ENCODE measurements at places on chromosomes 5 and 9.

- DNase-seq, result no peak
Measured at GRCh38 chr9:137784641-137785513, 92.7 kb upstream of the CACNA1B start.

- DNase-seq, result no peak
Measured at GRCh38 chr9:112065806-112066606, 109.1 kb downstream of the SUSD1 start.

DNA sequence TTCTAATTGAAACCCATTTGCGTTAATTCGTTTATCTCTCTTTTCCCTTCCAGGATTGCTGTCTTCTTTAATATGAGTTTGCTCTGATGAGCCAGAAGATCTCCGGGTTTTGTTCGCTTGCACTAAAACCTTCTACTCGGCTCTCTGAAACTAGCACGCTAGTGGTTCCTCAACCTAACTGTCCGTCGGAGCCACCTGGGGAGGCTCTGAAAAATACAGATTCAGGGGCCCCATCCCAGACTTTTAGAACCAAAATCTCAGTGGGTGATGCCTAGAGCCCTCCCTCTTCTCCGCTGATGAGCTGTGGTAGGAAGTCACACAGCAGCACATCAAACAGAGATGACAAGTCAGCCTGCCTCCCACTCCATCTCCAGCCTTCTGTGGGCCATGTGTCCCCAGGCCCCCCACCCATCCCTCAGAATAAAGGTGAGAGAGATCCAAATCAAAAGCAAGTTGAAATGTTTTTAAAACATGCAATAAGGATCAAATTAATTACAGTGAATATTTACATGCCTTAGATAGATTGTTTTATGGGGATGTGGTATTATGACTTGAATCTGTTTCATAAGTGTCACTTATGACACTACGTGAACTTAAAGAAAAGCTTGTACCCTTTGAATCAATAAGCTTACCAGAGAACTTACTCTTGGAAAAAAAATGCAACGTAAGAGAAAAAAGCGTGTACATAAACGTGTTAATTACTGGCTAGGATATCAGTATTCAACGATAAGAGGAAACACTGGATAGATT lies 16.4 kb downstream of the FCN2 start:
- no peak for DNase-seq

- no peak for DNase-seq
Measured at GRCh38 chr5:82828211-82828610, 249.0 kb downstream of the TMEM167A start.

GRCh38 chr9:135884328-135885035 lies 22.9 kb downstream of the CAMSAP1 start:
- DNase-seq, result no peak

- peak; percentile 8 for DNase-seq
Measured at GRCh38 chr5:164013077-164013670, 507.8 kb downstream of the MAT2B start.

DNA sequence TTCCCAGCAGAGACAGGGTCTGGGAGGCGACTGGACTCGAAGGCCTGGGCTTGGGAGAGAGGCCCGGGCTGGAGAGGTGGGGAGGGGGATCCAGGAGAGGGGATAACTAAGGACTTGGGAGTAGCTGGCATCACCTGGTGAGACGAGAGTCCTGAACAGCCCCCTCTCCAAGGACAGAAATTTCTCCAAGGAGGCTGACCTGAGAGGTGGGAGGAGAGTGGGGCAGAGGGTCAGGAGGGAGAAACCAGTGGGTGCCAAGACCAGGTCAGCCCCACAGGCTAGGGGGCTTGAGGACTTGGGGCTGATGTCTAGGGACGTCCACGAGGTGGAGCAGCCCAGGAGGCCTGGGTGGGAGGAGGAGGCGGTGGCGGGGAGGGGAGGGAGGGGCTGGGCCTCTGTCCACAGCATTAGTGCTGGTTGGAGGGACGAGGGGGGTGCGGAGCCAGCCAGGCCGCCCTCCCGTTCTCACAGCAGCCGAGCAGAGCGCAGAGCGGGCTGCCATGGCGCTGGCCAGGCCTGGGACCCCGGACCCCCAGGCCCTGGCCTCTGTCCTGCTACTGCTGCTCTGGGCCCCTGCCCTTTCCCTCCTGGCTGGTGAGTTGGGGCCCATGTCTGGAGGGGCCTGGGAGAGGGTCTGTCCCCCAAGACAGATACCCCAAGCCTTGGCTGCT lies at the start of gene CRB2:
Gene CRB2, plus strand, starts transcription at position 437 of the 671 bp plus-strand sequence. Its CDS starts 64 bp downstream, at position 501.
- no peak for DNase-seq

DNA sequence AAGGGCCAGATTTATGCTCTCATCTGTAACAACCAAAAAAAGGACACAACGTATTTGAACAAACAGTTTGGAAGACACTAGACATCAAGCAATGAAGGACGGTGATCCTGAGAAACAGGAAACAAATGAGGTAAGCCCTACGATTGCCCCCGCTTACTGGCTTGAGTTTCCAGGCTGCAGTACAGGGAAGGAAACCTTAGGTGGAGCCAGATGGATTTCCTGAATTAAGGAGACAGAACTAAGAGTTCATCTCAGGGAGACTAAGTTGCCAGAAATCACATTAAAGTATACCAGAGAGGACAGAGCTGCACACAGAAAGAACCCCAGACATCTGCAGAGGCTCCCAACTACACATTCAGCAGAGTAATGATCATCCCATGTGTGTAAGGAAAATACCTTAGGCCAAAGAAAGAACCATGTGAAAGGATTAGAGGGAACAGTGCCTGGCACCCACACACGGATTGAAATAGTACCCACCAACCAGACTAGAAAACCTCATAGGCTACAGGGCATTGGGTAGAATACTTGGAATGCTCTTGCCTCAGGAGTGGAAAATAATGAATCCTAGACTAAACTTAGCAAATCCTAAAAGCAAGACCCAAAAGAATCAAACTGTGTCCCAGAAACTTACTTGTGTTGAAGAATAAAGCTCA lies 99.3 kb upstream of the NIPBL start:
- DNase-seq, result no peak

- no peak for DNase-seq
Measured at GRCh38 chr9:132042324-132042723, 37.3 kb downstream of the MED27 start.

DNA sequence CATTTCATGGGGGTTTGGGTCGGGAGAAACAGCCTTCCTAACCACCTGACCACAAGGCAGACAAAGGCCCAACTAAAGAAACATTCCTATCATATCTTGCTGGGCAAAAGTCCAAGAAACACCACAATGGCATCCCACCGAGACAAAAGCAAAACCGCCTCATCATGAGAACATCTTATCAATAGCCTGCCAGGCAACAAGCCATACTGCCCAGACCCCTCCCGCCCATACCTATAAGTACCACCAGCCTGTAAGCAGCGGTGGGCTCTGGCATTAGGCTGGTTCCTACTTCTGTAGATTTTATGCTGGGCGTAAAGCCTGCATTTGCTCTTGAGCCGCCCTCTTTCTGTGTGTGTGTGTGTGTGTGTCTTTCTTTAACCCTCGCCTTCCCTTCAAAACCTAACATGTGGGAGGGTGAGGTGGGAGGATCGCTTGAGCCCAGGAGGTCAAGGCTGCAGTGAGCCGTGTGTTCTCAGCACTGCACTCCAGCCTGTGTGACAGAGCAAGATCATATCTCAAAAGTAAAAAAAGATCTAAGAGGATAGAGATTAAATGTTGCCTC lies 56.9 kb downstream of the PDE6A start:
- DNase-seq, result no peak

DNA sequence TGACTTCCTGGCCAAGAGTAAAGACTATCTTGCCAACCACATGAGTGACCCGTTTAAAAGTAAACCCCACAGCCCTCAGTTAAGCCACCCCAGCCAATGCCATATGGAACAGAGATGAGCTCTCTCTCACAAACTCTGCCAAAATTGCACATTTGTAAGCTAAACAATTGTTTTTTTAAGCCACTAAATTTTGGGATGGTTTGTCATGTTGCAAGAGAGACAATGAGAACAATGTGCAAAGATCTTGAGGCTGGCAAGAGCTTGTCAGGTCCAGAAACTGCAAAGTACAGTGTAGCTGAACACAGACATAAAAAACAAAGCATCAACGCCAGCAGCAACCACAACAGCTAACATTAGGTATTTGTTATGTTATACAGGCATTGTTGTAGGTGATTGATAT lies 27.8 kb downstream of the HOMER1 start:
- DNase-seq, result no peak

DNA sequence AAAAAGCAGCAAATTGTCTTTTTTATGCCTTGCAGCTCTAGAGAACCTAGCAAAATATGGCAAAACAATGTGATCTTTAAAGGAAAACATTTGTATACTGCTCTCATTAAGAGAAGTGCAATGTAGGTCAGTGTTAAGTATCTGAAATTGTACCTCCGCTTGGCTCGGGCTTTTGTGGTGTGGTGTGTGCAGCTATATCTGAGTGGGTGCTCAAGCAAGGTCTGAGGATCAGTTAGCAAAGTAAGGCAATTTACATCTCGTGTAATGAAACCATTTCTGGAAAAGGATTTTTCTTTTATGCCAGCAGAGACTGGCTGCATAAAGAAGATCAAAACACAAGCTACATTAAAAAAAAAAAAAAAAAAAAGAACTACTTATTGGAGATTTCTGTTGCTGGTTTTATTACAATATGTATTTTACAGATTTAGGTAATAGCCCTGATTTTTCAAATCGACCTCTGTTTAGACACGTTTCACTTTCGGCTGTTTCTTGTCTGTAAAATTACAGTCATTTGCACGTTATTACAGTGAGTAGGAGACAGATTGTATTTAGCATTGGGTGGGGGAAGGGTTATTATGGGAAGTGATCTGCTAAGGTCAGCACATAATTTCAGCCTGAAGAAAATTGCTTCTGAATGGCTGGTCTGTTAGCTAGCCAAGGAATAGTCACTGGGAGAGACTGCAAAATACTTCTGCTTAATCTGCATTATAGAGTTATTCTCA lies 7.9 kb upstream of the ZNF608 start:
- no peak for DNase-seq

DNA sequence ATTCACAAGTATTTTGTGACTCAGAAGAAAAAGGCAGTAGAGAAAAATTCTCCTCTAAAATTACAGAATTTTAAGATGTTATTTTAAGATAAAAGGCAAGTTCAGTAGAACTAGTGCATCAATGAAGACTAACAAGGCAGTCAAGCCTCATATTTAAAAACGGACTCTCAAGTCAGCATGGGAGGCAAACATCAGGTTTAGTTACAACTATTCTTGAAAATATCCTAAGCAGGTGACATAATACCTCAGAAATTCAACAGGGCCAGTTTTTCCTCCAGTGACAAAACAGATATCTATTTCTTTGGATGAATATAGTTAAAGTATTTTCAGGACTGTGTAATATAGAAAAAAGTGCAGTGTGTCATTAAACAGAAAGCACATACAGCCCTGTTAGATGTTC lies 194.0 kb upstream of the NMUR2 start:
- no peak for DNase-seq

- no peak for DNase-seq
Measured at GRCh38 chr9:95627802-95628201, 111.0 kb upstream of the PTCH1 start.

DNA sequence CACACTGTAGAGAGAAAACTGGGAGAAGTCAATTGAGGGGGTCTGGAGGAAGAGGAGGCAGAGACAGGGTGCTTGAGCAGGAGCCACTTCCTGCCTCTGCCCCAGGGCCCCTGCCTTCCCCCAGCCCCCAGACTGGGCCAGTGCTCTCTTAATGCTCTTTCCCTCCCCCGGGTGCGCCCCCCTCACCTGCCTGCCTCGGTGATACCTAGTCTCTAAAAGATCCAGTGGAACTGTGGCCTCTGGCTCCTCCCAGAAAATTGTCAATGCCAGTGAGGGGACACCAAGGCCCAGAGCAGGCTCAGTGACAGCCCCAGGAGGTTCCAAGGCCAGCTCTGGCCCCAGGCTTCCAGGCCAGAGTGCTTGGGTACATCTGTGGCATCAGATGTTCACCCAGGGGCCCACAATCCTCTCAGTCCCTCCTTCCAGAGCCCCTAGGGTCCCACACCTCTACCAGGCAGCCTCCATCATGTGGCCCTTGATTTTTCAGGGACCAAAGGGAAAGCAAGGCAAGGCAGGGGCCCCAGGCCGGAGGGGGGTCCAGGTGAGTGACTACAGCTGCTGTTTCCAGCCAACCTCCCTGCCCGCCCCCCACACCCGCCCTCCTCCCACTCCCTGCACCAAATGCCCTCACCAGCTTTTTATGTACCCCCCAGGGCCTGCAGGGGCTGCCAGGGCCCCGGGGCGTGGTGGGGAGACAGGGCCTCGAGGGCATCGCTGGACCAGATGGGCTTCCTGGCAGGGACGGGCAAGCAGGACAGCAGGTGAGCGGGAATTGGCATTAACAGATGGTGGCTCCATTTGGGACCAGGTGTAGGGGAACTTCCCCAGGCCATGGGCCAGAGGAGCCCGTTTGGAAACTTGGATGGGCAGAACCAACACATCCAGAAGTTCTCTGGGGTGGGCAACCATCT lies 33.1 kb upstream of the ORM1 start:
- no peak for DNase-seq

DNA sequence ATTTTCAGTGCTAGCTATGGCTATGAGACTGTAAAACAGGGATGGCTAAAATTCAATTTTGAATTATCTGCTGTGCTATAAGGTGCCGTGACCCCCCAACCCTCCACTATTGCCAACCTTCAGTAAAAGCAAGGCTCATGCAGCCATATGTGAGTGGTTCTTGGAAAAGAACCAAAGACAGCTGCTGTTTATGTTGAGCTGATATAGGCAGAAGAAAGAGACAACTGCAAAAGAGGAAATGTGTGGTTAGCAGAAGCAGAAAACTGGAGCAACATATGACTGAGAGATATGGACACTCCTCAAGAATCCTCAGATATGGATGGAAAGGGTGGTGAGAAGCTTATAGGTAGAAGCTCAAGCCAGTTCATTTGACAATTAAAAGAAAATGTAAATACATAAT lies 200.3 kb downstream of the TLE1 start:
- no peak for DNase-seq

Data from GM19239 (cell line).